ENCODE measurements at places on chromosomes 7 and 10.

GRCh38 chr7:128917122-128917521 is 6.6 kb upstream of the KCP start:
- DNase-seq, result no peak

- DNase-seq, result no peak
These were observed 53.7 kb downstream of the ASB4 start for GRCh38 chr7:95539426-95539825.

DNA sequence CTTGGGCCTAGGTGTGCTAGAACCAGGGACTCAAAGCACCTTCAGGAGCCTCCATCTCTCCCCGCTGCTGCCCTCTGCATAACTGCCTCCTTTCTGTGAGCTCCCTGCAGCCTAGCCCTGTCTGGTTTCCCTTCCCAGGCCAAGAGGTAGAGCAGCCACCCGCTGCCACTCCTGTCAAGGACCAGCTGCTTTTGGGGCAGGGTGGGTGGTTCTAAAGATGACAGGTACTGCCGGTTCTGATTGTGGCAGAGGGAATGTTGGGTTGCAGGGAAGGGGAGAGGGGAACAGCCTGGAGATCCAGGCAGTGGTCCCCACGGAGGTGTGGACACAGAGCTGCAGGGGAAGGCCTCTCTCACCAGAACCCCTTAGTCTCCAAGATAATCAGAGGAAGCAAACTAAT is 3.7 kb upstream of the FLNC start:
- no peak for DNase-seq

DNA sequence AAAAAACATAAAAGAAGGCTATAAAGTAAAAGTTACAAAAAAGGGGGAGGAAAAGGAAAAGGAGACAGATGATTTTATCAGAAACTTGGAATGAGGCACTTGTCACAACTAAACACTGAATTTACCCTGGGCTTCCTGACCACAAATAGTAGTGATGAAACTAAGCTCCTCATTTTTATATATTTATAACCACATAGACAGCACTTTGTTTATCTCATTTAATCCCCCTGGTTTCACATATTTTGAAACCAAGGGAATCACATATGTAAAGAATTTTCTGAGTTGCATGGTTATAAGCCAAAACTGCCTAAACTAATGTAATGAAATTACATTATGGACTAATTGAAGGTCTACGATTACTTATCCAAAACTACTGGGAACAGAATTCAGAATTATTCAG is 39.6 kb upstream of the MET start:
- DNase-seq, result no peak

Measured in NCI-H510A (cell line).